ENCODE measurements at places on chromosomes 6 and 20. TPM values are rescaled to one million over a fixed set of nuclear protein-coding genes. Genes with fewer than 3 reads are reported as not detected.

CEBPB gene
- total RNA-seq = 8.8 TPM

TFAP2C gene
- not detected for total RNA-seq

MCM8 gene
- total RNA-seq = 16.8 TPM

DNA sequence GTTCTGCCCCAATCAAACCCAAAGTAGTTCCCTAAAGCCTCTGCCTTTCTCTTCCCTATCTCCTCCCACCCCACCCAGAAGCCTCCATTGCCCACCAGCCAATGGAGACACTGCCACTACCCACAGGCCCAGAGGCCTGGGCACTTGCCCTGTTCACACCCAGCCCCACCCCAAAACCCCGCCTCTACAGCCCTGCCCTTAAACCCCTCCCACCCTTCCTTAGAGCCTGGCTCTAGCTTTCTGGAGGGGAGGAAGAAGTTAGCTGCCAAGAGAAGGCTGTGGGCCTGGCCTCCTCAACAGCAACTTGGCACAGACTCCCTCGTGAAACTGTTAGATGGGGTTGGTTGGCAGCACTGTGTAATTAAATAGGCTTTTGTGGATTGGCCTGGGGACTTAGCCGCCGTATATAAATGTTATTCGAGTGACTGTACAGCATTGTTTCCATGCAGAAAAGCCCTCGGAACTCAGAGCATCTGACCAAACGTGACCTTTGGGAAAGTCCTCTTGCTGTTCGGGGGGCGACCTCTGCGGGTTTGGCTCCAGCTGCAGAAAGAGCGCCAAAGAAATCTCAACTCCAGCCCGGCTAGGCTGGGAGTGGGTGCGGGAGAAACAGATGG lies 31.4 kb downstream of the COL11A2 start:
- no peak for DNase-seq

GRCh38 chr6:27601668-27602254 lies 128.9 kb upstream of the ZNF184 start:
- DNase-seq = no peak

DNA sequence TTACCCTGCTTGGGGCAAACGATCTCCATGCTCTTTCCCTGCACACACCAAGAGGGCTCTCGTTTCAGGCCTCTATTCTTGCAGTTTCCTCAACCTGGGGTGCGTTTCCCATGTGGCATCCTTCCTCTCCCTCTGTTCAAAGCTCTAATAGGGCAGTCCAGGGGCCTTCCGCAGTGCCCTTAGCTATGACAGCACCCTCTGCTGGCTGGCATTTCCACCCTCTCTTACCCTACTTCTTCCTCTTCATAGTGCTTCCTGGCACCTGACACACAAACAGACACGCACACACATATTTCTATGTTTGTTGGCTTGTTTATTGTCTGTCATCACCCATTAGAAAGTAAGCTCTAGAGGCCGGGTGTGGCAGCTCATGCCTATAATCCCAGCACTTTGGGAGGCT lies 294.0 kb downstream of the CLIC5 start:
- no peak for DNase-seq

- DNase-seq = no peak
Measured at GRCh38 chr20:5434116-5434515, 117.4 kb upstream of the PROKR2 start.

- no peak for DNase-seq
Measured at GRCh38 chr6:166483573-166484250, 101.0 kb upstream of the MPC1 start.

GRCh38 chr6:3956054-3956453 lies 106.9 kb downstream of the FAM50B start:
- DNase-seq = no peak

DNA sequence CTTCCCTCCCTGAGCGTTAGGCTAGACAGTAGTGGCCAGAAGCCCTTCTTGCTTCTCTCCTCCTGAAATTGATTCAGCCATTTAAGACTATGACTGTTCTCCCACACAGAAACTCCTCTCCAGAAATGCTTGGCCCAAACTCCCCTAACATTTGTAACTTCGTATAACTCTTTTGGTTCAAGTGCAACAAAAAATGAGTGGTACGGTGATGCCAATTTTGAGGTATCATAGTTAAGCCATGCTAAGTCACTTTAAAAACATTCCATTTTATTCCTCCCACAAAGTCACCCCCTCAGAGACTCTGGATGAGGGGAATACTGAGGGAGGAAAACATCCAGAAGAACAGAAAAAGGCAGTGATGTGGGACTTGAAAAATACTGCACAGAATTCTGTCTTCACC lies 21.1 kb upstream of the ROS1 start:
- no peak for DNase-seq

- no peak for DNase-seq
Measured at GRCh38 chr6:20608356-20608755, 74.1 kb downstream of the CDKAL1 start.

DNA sequence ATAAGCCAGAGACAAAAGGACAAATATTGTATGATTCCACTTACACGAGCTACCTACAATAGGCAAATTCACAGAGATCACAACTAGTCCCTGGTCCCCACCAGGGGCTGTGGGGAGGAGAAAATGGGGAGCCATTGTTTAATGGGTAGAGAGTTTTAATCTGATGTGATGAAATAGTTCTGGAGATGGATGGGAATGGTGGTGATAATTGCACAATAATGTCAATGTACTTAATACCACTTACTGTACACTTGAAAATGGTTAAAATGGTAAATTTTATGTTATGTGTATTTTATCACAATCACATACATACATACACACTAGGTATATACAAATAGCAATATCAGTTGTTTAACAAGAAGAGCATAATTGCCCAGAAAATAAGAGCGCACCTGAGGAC lies 24.3 kb upstream of the GSTA3 start:
- no peak for DNase-seq

All from GM12878 (cell line).